Hindlimb muscle (tissue), 1 donor: ENCODE measurements at places on chromosomes 5 and 9. TPM values are rescaled to one million over a fixed set of nuclear protein-coding genes. Genes with fewer than 3 reads are reported as not detected.
A peak's percentile ranks its signal among the peaks of the same experiment; 100 is the strongest.

ADGRD2 gene
- not detected for polyA plus RNA-seq

GRCh38 chr5:168314735-168315411 is 23.4 kb downstream of the WWC1 start:
- no peak for DNase-seq

SPRY4 gene
- polyA plus RNA-seq = 47.3 TPM

MARCOL gene
- not detected for polyA plus RNA-seq

DNA sequence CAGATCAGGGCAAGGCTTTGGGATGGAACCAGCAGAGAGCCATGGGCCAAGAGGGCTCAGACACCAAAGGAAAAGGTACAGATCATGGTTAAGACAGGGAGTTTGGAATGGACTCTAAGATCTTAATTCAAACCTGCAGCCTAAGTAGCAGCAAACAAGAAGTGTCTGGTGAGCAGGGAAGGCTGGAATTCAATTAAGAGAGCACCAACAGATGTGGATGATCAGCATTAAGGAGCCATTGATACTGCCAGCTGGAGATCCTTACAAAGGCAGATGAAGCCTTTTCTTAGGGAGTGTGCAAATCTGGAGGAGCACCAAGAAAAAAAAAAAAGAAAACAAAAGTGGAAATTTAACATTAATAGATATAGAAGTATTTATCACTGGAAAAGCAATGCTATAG is 516.8 kb downstream of the RASEF start:
- DNase-seq = no peak

DNA sequence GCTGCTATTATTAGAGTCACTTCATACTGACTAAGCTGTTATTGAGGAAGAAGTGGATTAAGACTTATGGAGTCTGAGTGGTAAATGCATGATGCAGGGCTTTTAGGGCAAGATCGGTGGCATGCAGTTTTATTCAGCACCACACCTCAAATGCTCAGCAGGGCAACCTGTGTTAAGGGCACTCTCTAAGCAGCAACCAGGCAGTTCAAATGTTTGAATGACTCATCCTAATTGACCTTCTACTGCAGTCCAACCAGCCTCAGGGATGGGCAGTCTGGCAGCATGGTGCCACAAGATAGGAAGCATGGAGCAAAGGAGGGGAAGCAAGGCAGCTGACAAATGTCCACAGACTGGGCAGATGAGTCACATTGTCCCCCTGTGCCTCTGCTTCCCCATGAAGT is 80.2 kb upstream of the MIER3 start:
- no peak for DNase-seq

DNA sequence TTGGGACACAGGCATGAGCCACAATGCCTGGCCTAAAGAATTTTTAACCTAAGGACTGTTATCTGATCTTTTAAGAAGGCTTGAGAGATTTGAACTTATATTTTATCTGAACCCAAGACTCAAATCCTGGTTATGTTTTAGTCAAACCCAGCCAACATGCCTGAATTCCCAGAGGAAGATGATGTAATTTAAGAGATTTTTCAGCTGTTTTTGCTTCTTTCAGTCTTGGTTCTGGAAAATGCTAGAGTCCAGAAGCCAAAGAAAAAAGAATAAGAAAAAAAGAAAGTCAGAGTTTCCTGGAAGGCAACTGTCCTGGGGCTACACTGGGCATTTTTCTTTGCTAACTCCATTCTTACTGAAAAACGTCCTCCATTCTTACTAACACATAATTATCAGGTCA is 85.8 kb downstream of the SNX18 start:
- peak; percentile 60 for DNase-seq

GRCh38 chr9:73065439-73065838 is 86.2 kb upstream of the ANXA1 start:
- DNase-seq = no peak

DNA sequence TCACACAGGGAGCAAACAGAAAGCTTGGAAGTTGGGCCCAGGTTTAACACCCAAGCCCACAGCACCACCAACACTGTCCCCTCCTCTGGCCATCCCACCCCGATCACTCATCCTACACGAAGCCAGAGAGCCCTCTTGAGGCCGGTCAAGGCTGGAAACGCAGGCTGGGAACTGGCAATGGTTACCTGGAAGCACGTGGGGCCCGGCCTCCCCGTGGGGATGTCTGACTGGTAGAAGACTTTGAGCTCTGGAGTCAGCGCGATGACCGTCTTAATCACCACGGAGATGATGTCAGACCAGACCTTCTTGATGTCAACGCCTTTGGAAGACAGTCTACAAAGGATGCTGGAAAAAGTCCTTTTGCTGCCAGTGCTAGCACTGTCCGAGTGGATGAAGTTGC is 104.1 kb downstream of the TTLL11 start:
- DNase-seq = no peak

DNA sequence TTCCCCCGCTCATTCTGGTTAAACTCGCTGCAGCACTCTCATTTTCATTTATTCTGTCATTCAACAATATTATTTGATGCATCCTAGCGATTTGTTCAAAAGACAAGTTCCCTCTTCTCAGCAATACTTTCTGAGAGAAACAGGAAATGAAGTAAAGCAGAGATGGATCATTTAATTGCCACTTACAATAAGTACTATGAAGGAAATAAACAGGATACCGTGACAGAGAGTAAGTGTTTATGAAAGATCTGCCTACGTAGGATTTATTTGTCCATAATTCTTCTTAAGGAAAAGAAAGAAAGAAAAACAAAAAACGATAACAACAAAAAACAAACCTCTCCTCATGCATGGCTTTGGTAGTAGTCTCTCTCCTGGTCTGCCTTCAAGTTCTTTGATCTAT is 406.8 kb upstream of the ZNF608 start:
- no peak for DNase-seq

- peak; percentile 9 for DNase-seq
Measured at GRCh38 chr5:115571441-115571878, 26.9 kb upstream of the FEM1C start.

DNA sequence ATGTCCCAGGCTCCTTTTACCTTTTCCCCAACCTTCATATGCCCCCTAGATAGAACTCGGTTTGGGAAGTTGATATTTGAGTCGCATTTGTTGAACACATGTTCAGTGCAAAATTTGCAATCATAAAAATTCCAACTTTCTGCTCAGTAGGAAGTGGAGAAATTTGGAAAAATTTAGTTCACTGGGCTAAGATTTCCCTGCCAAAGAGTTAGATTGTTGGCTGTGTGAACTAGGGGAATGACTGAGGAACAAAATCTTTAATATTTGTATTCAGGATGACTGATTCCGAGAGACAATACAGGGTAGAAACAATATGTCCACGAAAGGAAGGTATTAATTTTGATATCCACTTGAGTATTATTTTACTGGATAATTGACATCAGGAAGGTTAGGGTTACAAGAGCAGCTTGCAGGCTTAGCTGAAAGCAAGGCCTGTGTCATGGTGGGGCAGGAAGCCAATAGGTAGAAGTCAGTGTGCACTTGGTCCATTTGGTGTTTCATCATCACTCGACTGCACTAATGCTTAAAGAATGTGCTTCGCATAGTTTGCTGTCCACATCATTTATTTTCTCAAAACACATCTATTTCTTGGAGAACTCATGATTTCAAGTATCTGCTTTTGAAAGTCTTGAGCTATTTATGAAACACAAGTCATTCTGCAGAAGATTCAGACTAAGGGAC is 59.4 kb upstream of the GNA14 start:
- DNase-seq = peak; percentile 59

- no peak for DNase-seq
Measured at GRCh38 chr5:56534102-56534829, 281.1 kb upstream of the MAP3K1 start.

PCDHGB4 gene
- polyA plus RNA-seq = 2.6 TPM

GRCh38 chr5:135060021-135060420 is 26.0 kb upstream of the PITX1 start:
- DNase-seq = no peak

CDC20B gene
- 0.12 TPM for polyA plus RNA-seq

DNA sequence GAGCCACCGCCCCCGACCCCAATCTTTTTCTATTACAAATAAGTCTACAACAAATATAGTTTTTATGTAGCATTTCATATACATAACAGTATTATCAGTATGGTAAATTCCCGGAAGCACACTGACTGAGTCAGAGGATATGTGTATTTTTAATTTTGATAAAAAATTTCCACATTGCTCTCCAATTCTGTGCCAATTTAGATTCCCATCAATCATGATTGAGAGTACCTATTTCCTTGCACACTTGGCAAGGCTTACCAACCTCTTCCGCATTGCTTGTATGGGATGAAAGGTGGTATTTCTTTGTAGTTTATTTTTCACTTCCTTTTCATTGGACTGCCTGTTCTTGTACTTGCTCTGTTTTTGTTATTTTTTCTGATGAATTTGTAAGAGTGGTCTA is 204.6 kb downstream of the RFX3 start:
- DNase-seq = no peak

GRCh38 chr5:66013397-66013796 is 87.0 kb downstream of the ERBIN start:
- peak; percentile 40 for DNase-seq

- DNase-seq = no peak
Measured at GRCh38 chr5:52831786-52832511, 44.2 kb downstream of the ITGA1 start.

GRCh38 chr9:123062351-123063176 is 29.1 kb downstream of the GPR21 start:
- DNase-seq = no peak

DNA sequence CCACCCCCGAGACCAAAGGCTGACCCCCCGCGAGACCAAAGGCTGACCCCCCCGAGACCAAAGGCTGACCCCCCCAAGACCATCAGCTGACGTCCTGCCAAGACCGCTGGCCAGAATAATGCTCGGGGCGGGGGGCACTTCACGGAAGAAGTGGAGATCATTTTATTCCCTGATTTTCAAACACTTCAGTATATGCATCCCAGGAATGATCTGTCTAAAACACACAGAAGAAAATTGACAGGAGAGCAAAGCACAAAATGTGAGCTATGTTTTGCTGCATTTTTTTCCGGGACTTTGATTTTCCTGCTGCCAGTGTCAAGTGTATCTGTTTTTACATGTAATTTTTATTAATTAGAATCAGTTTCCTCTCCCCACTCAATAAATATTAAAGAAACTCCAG is 67.1 kb downstream of the ADAMTS2 start:
- DNase-seq = no peak

TMC1 gene
- 1.1 TPM for polyA plus RNA-seq

ITK gene
- polyA plus RNA-seq = 0.31 TPM

GRCh38 chr5:62982348-62982747 is 403.7 kb downstream of the LRRC70 start:
- no peak for DNase-seq

DNA sequence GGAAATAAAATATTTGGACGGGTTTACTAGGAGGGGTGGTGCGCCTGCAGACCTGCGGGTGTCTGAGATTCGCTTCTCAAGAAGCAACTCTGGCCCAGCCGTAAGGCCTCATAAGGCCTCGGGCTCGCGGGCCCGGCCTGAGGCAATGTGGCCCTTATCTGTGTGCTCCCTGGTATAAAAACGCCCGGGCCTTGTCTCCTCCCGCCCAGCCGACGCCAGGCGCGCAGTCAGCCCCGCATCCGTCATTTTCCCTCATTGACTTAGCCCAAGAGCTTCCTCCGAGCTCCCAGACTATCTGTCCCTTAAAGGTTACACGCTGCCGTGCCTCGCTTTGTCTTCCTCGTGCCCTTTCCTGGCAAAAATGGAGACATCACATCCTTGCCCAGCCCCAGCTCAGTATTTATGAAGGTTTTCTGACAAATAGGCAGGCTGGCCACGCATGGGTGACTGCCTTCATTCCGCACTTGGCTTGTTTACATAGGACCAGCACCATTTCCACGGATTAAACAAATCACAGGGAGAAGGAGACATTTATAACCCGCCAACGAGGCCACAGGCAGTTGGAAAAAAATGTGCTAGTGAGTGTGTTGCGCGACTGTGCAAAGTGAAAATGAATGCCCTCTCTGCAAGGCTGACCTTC is 74.5 kb upstream of the TBCA start:
- no peak for DNase-seq
